Lung (tissue), 17 donors: ENCODE measurements at places on chromosomes 3 and 15. TPM values are rescaled to one million over a fixed set of nuclear protein-coding genes. Genes with fewer than 3 reads are reported as not detected.

The GPR15 gene
- polyA plus RNA-seq: 0.12 TPM

The RNF7 gene
- polyA plus RNA-seq: 87.4 TPM

The THRB gene
- 2.6 TPM for polyA plus RNA-seq

The ASB14 gene
- 0.06 TPM for polyA plus RNA-seq

The CADM2 gene
- 0.14 TPM for polyA plus RNA-seq
